ENCODE measurements at places on chromosomes 13 and 19.
A peak's percentile ranks its signal among the peaks of the same experiment; 100 is the strongest.

DNA sequence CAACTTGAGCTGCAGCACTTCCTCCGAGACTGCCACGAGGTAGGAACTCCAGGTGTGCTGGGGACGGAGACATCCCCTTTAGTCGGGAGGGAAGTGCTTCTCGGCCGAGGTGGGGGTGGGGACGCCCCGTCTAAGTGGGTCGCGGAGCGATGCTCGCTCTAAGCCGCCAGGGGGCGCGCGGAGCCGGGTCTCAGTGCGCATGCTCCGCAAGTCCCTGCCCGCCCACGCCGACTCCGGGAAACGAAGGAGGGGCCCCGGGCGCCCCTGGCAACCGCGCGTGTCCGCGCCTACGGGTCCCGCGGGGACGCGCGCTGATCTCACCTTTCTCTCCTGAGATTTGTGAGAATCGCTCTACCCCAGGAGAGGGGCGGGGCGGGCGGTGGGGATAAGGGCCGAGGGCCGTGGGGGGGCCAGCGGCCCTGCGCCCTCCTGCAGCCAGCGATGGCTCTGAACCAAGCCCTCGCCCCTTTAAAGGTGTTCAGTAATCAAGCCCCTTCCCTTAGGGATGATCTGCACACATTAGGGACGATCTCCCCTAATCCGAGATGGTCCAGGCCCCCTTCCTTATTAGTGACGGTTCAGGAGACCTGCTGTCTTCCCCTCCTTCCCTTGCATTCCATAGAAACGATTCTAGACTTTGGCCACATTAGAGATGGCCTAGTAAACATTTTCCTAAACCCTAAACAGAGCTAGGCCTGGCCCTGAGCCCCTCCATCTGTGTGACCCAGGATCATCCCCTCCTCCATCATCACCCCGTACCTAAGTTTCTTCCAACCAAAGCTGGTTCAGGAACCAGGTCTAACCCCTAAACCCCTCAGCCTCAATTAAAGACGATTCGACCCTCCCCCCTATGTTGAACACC is 47.3 kb upstream of the SHKBP1 start:
- peak; percentile 72 for DNase-seq

DNA sequence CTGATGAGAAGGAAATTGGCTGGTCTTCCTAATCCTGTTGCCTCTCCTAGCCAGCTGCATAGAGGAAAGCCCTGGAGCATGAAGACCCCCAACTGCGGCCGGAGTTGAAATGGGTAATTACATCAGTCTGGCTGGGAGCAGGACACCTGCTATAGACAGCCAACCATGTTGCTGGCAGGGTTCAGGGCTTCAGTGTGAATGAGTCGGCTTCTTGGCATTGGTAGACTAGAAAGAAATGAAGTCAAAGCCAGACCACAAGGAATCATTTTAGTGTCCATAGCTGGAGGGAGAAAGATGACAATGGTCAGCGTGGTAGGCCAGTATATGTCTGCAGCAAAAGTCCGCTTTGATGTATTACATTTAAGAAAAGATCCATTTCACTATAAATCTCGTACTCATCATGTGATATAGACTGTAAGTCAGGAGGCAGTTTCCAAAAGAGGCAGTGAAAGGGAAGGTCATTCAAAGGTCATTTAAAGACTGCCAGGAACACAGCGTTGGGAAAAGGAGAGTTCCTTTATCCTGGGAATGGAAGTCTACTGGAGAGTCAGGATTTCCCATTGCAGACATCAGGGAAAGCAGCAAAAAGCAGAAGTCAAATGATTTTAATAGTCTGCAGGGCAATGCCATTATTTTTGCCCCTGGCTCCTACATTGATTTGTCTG is 262.7 kb downstream of the DNAJC15 start:
- peak; percentile 80 for DNase-seq

- no peak for DNase-seq
Measured at GRCh38 chr13:76971215-76971614, 20.7 kb upstream of the CLN5 start.

GRCh38 chr13:114194853-114195252 is 15.8 kb downstream of the CFAP97D2 start:
- no peak for DNase-seq

DNA sequence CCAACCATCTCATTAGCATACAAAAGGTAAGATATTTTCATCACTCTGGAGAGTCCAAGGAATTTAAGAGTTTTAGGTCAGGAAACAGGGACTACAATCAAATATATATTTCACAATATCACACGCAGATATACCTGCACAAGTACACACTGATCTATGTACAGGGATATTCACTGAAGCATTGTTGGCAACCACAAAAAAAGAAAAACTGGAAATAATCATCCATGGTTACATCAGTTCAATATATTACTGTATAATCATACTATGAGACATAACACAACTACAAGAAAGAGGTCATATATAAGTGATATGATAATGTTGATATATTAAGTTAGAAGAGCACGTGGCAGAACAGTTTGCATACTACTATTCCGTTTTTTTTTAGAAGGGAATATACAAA is 2.2 kb upstream of the SERP2 start:
- DNase-seq, result no peak
